HepG2 (cell line): ENCODE measurements at places on chromosomes 7 and 10. TPM values are rescaled to one million over a fixed set of nuclear protein-coding genes. Genes with fewer than 3 reads are reported as not detected.

Gene INSIG1
- total RNA-seq, result 0.11 and 0.20 TPM in 2 replicates

Gene LIPF
- not detected in 2 replicates for total RNA-seq

DNA sequence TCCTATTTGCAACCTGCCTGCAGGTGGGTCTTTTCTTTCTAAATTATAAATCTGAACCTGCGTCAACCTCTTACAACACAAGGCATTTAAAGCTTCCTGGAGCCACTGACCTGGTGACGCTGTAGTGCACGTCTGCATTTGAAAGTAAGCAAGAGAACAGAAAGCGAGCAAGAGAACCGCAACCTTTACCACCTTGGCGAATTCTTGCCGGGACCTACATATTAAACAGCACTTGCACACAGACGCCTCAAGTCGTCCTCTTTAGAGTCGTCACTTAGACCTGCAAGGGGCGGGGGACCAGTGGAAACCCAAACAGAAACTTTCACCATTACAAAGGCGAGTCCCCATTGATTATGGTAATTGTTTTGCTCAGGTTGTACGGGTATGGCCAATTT is 9.5 kb downstream of the GLI3 start:
- DNase-seq, result no peak

Gene LRRD1
- not detected in 2 replicates for total RNA-seq

GRCh38 chr7:38006559-38006958 is 86.1 kb downstream of the EPDR1 start:
- no peak for DNase-seq

DNA sequence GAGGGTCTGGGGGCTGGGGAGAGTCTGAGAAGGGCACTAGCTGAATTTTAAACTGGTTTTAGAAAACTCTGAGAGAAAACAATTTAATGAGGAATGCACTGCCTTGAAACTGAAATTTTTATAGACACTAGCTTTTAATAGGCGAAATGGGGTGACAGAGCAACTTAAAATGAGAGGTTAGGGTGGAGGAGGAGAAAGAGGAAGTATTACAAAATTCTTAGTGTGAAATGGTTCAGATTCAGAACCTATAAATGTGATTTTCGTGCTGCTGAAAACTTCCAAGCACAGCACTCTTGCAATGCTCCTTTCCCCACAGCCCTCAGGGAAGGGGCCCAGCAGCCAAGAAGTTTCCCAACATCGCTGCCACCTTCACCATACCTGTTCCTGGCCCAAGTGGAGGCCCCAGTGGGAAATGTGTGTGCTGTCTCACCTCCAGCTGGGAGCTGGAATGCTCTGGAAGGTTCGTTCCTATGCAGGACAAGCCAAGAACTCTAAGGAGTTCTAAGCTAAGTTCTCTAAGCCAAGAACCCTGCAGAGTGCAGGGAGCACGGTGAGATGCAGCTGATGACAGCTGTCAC is 60.0 kb downstream of the ATXN7L1 start:
- DNase-seq, result no peak

Gene VOPP1
- total RNA-seq, result 49.9 and 55.3 TPM in 2 replicates

DNA sequence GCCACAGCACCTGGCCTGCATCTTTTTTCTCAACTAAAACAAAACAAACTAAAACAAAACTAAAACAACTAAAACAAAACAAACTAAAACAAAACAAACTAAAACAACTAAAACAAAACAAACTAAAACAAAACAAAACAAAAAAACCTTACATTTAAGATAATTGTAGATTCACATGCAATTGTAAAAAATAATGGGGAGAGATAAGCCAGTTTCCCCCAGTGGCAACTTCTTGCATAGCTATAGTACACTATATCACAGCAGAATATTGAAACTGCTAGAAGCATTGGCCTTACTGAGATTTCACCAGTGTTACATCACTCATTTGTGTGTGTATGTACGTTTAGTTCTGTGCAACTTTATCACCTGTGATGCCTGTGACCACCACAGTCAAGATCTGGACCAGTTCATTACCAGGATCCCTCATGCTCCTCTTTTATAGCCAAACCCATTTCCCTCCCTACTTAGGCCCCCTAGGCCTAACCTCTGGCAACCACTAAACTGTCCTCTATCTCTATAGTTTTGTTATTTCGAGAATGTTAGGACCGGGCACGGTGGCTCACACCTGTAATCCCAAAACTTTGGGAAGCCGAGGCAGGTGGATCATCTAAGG is 9.3 kb downstream of the FXYD4 start:
- no peak for DNase-seq

- no peak for DNase-seq
These were observed 1.7 kb upstream of the GIMAP6 start for GRCh38 chr7:150633926-150634325.

Gene GPC2
- 0.10 and 0.64 TPM in 2 replicates for total RNA-seq

Gene ATP5F1C
- total RNA-seq, result 416 and 578 TPM in 2 replicates

- peak; percentile 69 for DNase-seq
These were observed 22.6 kb upstream of the VDAC2 start for GRCh38 chr10:75187961-75188426.

DNA sequence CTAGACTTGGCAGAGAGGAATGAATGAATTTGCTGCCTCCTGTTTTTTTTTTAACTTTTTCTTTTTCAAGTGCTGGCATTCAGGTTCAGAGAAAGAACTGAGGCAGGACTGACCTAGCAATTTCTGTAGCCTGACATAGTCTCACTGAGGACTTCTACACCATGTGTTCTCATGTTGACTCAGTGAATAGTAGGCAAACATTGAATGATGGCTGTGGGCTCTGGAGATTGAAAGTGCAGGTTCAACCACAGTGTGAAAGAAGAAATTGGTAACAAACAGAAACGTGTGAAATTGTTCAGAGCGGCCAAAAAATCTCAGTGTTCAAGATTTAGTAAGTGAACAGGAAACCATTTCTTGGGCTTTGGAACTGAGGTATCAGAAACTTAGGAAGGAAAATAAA is 322.4 kb upstream of the GHITM start:
- DNase-seq, result no peak

- no peak for DNase-seq
These were observed 755 bp downstream of the TOMM7 start for GRCh38 chr7:22821702-22822485.

DNA sequence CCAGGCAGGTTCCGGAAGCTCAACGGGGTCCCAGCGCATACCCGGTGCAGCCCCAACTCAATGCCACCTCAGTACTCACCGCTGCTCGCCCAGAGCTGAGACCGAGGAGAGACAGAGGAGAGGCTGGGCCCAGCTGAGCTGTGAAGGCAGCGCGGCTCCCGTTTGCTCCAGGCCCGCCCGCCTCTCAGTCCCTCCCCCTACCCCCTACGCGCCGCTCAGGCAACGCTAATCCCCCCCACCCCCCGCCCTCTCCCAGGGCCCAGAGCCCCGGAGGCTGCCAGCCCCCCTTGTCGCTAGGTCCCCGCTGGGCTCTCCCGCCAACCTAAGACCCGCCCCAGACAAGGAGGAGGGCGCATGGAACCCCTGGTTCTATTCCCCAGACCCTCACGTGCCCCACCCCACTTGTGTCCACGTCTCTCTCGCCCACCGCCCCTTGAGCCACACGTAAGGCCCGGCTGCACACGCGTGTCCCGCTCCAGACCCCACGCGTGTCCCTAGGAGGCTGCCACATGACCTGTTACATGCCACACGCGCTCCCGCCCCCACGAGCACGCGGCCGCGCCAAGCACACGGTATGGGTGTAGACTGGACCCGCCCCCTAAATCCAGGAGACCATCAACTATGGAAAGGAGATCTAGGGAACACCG is at the start of gene PSD:
PSD (minus strand) TSS at position 164 of the 647 bp plus-strand sequence. CDS start 1,747 bp downstream, outside the sequence.
- no peak for DNase-seq

Gene KLF14
- not detected in 2 replicates for total RNA-seq

GRCh38 chr10:58543141-58543540 is 30.5 kb downstream of the BICC1 start:
- DNase-seq, result no peak

DNA sequence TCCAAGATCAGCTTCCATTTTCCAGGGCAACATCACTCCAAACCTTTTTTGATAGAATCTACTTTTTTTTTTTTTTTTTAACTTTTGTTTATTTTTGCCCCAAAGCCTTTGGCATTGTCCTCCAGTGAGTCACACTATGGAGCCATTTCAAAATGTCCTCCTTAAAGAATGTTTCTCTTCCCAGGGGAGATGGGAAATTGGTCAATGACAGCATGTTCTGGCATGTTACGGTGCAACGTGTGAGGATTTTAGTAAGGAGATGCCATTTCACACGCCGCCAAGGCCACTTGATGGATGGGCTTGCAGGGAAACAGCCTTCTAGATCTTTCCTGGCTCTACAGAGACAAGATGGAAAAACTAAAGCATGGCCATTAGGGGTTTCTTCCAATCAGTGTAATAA is 30.7 kb upstream of the TRIL start:
- DNase-seq, result no peak

Gene TMEM213
- total RNA-seq, result not detected in 2 replicates

DNA sequence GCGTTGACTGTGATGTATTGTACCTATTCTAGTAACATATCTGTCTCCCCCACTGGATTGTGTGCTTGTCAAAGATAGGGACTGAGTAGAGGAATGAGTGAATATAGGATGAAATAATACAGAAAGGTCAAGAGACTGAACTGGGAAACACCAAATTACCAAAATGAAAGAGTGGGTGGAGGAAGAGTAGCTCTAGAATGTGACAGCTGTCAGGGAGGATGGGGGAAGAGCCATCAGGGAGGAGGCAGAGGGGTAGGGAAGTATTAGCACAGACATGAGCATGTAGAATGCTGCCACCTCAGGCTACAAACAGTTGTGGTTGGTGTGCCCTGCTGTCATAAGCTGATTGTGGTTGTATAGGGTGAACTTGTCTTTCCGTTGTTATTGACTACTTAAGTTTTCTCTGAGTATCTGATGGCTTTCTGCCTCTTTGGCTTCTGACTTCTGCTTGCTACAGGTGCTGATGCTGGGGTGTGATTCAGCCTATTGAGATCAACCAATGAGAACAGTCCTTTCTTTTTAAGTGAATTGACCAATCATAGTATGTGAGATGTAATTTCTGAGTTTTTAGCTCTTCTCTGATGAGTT is 5.6 kb downstream of the CCSER2 start:
- no peak for DNase-seq

DNA sequence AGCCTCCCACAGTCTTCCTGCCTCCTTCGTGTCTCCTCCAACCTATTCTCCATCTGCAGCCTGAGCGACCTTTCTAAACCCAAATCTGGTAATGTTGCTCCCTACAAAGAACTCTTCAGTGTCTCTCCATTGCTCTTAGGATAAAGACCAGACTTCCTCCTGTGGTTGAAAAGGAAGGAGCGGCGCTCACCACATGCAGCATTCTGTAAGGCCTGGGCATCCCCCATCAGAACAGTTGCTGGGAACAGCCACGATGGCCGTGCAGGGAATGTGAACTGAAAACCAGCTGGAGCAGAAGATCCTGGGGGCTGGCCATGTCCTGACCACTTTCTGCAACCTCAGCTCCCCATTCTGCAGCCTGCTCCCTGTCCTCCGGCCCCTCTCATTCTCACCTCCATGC is 237.8 kb upstream of the ZMIZ1 start:
- no peak for DNase-seq

DNA sequence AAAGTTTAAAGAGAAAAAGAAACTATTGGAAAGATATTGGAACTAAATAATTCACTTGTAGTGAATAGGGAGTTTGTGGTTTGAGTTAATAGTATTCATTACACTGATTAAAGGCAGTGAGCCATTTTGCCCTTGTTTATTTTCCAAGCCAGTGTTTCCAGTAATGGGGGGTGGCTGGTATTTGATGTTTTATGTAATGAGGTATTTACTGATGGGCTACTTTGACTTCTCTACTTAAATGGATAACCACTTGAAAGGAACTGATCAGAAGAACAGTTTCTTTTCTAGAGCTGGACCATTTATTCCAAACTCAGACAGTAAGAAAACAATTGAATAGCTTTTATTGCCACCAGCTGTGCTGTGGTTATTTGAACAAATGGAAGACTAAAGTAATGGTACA is 227.0 kb upstream of the HDAC9 start:
- no peak for DNase-seq

GRCh38 chr10:60384708-60385398 is 4.8 kb downstream of the ANK3 start:
- DNase-seq, result no peak

- DNase-seq, result peak; percentile 99
These were observed 53.1 kb upstream of the KDM7A start for GRCh38 chr7:140229591-140230515.

- no peak for DNase-seq
These were observed 10.0 kb downstream of the WNT2 start for GRCh38 chr7:117312593-117313580.

Gene AQP1
- total RNA-seq, result not detected in 2 replicates

- no peak for DNase-seq
These were observed 431.2 kb downstream of the RPS24 start for GRCh38 chr10:78464856-78465267.

DNA sequence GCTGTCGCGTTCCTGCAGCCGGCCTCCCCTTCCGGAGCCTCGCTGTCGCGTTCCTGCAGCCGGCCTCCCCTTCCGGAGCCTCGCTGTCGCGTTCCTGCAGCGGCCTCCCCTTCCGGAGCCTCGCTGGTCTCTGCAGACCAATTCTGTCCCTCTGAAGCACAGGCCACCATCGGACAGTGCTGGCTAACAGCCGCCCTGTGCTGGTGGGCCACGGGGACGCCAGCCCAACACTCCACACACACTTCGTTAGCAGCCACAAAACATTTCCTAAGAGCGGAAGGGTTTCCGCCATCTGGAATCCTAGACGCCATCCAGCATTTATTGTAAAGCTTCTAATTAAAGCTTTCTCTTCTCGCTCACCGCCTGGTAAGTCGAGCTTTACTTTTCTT is 11.2 kb downstream of the GPER1 start:
- DNase-seq, result no peak

DNA sequence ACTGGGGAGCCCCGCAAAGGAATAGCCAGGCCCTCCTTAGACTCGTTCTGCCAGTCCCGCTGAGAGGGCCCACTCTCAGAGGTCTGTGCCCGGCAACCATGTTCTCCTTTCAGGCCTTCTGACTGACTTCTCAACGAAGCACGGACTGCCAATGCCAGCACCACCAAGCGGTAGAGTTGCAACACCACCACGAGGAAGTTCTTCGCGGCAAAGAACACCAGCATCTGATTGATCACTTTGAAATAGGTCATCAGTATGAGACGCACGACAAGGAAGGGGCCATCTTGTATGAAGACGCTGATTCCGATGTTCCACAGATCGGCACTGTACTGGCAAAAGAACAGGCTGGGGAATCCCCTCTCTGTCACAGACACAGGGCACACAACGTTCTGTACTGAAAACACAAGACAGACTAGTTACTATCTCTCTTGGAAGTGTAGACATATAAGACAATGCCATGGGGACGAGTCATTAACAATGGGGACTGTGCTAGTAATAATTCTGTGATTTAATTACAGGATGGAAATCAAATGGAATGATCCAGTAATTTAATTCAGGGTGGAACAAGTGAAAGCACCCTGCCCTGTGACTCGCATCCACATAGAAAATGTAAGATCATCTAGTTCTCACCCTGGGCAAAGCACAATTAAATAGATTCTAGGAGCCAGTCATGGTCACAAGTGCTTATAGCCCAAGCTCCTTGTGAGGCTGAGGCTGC is 42.7 kb downstream of the TMEM26 start:
- no peak for DNase-seq

DNA sequence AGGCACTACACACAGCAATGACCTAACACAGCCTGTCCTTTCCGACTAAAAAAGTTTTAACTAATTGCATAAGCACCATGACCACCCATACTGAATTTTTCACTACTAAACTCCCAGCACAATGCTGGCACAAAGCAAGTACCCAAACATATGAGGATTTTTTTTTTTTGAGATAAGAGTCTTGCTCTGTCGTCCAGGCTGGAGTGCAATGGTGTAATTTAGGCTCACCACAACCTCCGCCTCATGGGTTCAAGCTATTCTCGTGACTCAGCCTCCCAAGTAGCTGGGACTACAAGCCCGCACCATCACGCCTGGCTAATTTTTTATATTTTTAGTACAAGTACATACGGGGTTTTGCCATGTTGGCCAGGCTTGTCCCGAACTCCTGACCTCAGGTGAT is 5.1 kb downstream of the UBE2H start:
- no peak for DNase-seq
